ENCODE measurements at places on chromosomes 3 and 15.

DNA sequence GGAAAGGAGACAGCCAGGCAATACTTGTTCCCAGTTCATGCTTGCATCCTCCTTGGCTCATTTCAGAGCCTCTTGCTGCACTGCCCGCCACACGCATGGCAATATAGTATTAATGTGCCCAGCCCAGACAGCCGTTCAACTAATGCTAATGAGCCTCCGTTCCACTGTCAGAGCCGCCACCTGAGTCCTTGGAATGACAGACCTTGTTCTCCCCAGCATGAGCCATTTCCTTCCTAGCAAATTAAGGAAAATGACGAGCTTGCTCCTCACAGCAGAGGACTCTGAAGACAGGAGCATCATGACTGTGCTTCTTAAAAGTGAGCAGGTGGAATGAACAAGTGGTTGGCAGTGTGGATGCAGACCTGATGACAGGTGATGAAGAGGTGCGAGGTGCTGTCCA, 10.8 kb upstream of the LRRC15 start:
- no peak for DNase-seq

DNA sequence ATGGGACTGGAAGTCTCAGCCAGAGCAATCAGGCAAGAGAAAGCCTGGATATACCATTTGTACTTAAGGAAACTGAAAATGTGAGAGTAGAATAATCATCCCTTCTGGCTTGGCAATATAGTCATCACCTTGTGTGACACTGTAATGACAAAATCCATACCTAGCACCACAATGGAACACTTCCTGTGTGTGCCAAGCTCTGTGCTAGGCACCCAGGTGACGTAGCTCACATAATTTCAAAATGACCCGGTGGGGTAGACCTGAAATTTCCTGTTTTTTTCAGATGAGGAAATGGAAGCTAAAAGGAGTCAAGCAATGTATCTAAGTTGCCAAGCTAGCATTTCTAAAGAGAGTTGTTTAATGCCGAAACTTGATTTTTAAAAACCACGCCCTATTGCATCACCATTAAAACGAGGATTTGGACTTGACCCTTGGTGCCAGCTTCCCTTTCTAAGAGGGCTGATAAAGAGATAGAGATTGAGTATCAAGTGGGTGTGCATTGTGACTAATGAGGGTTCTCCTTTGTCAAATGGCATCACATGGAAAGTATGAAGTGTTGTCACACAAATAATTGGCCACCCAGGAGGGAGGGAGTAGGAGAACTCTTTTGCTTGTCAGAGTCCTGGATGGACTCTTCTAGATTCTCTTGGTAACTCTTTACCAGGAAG, 141.3 kb upstream of the PDZRN3 start:
- no peak for DNase-seq

GRCh38 chr3:45817831-45818522, 21.6 kb upstream of the SLC6A20 start:
- DNase-seq, result no peak

DNA sequence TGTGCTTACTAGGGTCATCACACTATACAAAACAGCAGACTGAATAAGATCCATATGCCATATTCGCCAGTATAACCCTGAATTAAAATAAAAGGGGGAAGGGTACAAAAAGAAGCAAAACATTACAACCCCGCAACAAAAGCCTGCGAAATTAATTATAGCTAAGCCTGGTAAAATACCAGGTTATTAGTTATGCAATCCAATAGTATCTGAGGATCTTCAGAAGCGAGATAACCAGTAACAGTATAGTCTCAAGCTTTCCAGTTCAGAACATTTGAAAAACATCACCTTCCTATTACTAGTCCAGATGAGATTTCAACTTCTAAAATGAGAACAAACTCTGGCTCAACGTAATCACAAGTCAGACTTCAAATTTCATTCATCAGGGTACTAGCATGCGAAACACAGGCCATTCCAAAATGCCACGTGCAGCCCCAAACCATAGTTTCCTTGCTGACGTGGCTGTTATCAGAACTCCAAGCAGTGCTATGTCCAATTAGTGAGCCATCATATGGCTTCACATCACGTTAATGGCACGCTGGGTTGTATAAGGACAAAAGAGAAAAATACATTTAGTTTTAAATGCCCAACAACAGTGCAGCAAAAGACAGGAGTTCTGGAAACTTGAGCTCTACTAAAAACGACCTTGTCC, 1.1 kb downstream of the SSR3 start:
- DNase-seq, result no peak

- no peak for DNase-seq
Observed at GRCh38 chr15:32991619-32992111, 202.8 kb downstream of the FMN1 start.

DNA sequence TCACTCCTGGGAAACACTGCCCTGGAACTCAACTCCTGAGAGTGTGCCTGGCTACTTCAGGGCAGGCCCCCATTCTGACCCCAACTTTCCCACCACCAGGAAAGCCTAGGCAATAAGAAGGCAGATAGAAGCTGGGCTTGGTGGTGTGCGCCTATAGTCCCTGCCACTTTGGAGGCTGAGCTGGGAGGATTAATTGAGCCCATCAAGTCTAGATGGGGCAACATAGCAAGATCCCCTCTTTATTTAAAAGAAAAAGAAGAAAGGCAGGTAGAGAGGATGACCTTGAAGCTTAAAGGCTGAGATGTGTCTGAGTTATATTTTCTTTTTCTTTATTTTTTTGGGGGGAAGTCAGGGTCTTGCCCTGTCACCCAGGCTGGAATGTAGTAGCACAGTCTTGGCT, 4.2 kb upstream of the RBPMS2 start:
- DNase-seq, result no peak
